ENCODE measurements at places on chromosomes 4 and X. TPM values are rescaled to one million over a fixed set of nuclear protein-coding genes. Genes with fewer than 3 reads are reported as not detected.

DNA sequence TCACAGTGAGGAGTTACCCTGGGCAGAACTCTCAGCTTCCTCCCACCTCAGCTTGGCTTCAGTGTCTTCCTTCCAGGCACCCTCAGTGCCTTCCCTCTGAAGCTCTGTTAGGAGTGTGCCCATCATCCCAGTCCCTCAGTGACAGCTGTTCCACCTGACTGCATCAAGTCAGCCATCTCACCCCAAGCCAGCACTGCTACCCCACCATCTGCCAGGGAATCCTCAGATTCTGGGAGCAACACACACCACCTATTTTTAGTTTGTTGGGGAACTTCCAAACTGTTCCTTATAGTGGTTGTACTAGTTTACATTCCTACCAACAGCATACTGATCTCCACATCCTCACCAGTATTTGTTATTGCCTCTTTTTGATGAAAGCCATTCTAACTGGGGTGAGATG lies 182.9 kb downstream of the RELL1 start:
- no peak for DNase-seq
- no peak overlapping the region for H3K27ac ChIP-seq

- DNase-seq = no peak
- no peaks in the 10 kb centered on the region for H3K4me1 ChIP-seq
- peaks cover 10% of the 10 kb centered on the region for H3K27me3 ChIP-seq
Measured at GRCh38 chr4:168527560-168527959, 30.7 kb downstream of the PALLD start.

The SPIN2A gene
- total RNA-seq = 2.2 TPM

The VSIG4 gene
- not detected for total RNA-seq

The GPR173 gene
- total RNA-seq = 19.4 TPM

The CD40LG gene
- total RNA-seq = not detected
